ENCODE measurements at places on chromosomes 16 and 17.

- DNase-seq: no peak
Observed at GRCh38 chr17:82528484-82529265, 9.1 kb downstream of the FOXK2 start.

GRCh38 chr17:9209781-9210370 lies 188.6 kb downstream of the NTN1 start:
- no peak for DNase-seq

- no peak for DNase-seq
Observed at GRCh38 chr17:4341616-4341977, 24.9 kb downstream of the UBE2G1 start.

- DNase-seq: no peak
Observed at GRCh38 chr16:67437513-67437912, 6.6 kb downstream of the HSD11B2 start.

DNA sequence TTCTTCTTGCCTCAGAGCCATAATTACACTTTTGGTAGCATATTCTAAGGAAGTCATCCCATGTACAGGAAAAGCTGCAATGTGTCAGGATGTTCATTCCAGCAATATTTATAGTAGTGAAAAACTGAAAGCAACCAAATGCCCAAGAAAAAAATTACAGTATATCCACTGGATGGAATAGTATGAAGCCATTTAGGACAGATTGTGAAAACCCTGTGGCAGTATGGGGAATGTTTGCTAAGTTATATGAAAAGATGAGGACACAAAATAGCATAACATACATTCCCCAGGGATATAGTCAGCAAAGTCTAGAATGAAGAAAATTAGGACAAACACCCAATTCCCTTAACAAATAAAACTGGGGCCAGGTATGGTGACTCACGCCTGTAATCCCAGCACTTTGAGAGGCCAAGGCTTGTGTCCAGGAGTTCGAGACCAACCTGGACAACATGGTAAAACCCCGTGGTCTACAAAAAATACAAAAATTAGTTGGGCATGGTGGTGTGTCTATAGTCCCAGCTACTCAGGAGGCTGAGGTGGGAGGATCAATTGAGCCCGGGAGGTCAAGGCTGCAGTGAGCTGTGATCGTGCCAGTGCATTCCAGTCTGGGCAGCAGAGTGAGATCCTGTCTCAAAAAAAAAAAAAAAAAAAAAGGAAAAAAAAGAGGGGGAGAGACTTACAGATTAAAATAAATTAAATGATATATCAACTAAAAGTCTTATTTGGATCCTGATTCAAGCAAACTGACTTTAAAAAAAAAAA lies 2.3 kb downstream of the LRRC3C start:
- peak; percentile 60 for DNase-seq

DNA sequence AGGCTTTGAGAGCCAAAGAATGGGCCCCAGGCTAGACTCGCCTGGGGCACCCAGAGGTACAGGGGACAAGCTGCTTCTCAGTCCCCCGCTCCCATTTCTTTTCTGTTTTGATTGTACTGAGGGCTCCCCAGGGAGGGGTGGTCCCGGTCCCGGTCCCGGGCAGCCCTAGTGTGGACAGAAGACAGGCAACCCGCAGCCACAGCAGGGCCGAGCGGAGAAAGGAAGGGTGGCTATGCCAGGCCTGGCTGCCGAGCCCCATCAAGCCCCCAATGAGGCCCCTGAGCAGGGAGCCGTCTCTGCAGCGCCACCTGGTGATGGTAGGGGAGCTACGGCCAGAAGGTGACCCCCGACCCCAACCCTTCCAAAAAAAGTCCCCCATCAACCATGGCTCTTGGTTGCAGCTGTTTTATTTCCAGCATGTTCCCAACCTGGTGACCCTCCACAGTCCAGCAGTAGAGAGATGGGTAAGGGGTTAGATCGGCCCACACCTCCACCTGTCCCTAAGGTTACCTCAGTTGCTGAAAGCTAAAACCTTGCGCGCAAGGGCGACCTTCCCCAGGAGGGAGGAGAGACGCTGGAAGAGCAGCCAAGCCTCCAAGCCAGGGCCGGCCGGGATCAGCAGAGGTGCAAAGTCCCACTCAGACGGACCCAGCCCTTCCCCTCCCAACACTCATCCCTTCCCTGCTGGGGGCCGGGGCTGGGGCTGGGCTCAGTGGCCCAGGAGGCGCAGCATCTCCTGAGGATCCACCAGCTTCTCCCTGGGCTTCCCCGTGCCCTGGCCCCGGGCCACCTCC lies 2.6 kb upstream of the GRIN2C start:
- no peak for DNase-seq

DNA sequence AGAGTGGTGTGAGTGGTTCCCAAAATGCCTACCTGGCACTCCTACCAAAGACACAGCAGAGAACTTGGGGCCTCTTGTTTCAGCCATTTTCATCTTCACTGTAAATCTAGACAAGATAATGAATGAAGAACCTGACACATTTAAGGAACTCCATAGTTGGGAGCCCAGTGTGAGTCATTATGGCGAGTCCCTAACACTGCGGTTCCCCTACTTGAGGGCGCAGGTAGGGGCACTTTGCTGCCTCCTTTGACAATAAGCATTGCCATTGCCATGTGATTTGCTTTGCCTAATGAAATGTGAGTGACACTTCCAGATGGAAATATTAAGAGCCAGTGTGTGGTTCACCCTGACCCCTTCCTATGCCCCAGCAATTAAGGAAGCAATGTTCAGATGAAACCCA lies 517.6 kb downstream of the MAF start:
- DNase-seq: no peak

- DNase-seq: peak; percentile 87
Observed at GRCh38 chr17:46795379-46795952, 23.0 kb downstream of the WNT3 start.

DNA sequence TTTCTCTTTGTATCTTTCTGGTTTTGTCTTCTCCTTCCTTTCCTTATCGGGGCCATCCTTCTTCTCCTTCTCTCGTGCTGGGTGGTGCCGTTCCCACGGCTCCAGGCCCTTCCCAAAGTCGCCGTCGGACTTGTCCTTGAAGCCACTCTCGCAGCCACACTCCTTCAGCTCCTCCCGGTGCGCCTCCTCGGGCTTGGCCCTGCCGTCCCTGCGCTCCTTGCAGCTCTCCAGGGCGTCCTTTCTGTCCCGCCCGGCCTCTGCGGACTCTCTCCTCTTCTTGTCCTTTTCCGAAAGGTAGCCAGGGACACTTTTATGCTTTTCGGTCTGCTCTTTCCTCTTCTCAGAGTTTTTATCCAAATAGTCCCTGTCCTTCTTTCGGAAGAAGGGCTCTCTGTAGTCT lies 65.9 kb downstream of the ZNF778 start:
- DNase-seq: no peak

- DNase-seq: no peak
Observed at GRCh38 chr17:40751065-40751464, 4.1 kb downstream of the KRT25 start.

- DNase-seq: no peak
Observed at GRCh38 chr16:82013139-82013538, 1.9 kb upstream of the SDR42E1 start.

DNA sequence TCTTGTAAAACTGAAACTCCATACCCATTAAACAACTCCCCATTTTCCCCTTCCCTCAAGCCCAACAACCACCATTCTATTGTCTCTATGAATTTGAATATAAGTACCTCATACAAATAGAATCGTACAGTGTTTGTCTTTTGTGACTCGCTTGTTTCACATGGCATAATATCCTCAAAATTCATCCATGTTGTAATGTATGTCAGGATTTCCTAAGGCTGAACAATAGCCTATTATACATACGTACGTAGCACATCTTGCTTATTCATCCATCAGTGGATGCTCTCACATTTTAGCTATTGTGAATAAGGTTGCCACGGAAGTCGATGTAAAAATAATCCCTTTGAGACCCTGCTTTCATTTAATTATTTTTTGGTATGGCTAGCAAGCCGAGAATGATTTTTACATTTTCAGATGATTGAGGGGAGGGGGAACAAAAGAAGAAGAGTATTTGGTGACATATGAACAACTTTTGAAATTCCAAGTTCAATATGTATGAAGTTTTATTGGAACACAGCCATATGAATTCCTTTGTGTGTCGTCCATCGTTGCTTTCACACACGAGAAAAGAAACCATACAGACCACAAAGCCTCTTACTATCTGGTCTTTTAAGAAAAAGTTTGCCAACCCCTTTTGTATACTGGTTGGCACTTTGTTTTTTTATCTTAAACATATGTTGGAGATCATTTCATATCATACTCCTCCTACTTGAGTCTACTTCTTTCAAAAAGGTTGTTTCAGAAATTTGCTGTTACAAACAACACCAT lies 371.2 kb downstream of the NPIPA8 start:
- DNase-seq: no peak
